ENCODE measurements at places on chromosomes 1 and 21.

GRCh38 chr1:152398812-152399698, 15.0 kb downstream of the CRNN start:
- no peak for DNase-seq

DNA sequence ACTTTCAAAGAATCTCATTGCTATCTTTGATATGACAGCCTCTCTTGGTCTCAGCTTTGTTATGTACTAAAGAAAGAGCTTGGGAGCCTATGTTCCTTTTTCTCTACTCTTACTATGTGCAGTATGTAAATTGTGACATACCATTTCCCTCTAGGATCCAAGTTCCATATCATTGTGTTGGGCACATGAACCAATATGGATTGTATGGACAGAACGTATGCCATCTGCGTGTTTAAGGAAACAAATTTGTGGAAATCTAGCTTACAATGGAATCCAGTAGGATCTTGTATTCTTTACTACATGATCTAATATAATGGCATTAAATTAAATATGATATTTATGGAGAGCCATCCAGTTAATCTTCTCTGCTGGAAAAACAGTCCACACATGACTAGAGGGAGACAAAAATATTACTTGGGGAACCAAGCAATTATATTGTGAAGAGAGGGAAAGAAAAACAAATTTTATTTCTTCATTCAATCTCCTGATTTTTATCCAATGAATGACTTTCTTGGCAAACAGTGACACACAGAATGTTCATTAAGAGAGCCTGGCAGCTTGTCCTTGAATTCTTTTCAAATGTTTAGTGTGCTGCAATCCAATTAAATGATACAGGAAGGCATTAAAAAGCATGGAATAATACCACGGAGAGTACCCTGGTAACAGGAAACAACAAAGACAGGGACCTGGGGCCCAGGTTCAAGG, 106.5 kb upstream of the DAB1 start:
- no peak for DNase-seq

- DNase-seq = no peak
Observed at GRCh38 chr1:226576601-226577000, 28.0 kb downstream of the STUM start.

- DNase-seq = peak; percentile 17
Observed at GRCh38 chr1:15056515-15057285, 96.8 kb upstream of the TMEM51 start.

DNA sequence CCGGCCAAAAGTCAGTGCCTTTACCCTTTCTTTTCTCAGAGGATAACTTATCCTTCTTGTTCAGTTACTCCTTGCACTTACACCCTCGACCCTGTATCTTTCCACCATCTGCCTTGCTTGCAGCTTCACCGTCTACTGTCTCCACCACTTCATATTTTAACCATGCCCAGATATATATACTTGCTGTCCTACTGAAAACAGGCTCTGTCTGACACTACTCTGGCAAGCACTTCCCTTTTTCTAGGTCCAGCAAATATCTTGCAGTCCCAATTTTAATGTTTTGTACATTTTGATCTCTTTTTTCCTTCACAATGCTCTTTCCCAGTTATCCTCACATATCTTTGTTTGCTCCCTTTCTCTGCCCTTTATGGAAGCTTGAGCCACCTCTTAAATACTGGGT, 308.6 kb downstream of the TPR start:
- DNase-seq = no peak

DNA sequence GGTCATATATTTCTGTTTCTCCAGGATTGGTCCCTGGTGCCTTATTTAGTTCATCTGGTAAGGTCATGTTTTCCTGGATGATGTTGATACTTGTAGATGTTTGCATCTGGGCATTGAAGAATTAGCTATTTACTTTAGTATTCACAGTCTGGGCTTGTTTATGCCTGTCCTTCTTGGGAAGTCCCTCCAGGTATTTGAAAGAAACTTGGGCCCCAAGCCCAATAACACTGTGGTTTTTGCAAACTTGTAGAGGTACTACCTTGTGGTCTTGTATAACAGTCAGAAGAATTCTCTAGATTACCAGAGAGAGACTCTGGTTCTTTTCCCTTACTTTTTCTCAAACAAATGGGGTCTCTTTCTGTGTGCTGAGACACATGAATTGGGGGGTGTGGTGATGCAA, 251.4 kb upstream of the B3GALT2 start:
- DNase-seq = no peak

DNA sequence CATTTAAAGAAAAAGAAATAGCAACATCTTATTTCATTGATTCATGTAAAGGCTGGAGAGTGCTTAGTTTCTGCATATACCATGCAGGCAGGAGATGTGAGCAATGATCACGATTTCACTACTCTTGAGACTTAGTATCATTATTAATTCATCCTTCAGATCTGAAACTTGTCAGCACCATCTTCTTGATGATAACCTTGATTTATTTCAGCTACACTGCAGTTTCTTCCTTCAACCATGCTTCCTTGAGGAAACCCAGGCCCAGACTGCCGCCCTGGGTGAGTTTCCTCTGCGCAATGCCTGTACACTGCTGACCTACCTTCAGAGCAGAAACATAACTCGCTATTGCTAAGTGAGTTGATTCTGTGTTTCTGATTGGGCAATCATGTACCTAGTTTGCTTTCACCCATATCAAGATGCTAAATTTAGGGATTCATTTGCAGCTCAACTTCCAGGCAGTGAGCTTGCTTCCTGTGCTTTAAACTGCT, 13.5 kb upstream of the BCL10 start:
- no peak for DNase-seq

GRCh38 chr1:33228935-33229487, 27.3 kb upstream of the ZNF362 start:
- peak; percentile 49 for DNase-seq

GRCh38 chr1:6907676-6908434, 122.6 kb downstream of the CAMTA1 start:
- DNase-seq = no peak

- DNase-seq = no peak
Observed at GRCh38 chr1:114745291-114745690, 12.5 kb downstream of the CSDE1 start.

DNA sequence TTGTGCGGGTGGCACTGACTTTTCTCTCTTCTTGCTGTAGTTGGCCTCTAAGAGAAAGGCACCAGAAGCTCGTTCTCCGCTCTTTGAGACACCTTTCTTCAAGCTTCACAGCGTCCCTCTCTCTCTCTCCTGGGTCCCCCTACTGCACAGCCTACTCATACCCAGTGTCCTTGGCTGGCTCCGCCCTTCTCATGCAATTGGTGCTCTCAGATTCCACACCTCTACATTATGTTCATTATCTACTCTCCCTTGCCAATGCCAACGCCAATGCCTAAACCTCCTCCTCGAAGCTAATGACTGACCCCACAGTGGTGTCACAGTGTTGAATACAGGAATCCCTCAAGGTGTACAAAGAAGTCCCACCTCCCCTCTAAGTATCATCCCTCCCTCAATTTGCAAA, 4.8 kb upstream of the DNAJC28 start:
- no peak for DNase-seq

- DNase-seq = no peak
Observed at GRCh38 chr1:154883919-154884868, 14.1 kb upstream of the KCNN3 start.

DNA sequence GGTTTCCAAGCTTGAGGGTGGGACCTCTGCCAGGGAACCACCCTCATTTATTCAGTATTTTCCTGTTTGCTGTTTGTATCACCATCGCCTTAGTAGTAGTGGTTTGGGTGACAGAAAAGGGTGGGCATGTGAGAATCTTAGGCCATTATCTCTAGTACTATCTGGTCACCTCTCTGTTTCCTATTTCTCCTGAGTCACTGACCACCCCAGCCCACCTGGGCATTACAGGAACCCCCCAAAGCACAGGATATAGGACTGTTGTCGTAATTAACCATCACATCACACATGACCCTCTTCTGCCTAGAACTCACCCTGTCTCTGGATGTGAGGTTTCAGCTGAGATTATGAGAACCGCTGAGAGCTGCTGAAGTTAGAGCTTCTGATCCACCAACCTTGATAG, 60.4 kb downstream of the IL23R start:
- DNase-seq = no peak

- DNase-seq = no peak
Observed at GRCh38 chr21:17726047-17726829, 92.9 kb downstream of the C21orf91 start.

DNA sequence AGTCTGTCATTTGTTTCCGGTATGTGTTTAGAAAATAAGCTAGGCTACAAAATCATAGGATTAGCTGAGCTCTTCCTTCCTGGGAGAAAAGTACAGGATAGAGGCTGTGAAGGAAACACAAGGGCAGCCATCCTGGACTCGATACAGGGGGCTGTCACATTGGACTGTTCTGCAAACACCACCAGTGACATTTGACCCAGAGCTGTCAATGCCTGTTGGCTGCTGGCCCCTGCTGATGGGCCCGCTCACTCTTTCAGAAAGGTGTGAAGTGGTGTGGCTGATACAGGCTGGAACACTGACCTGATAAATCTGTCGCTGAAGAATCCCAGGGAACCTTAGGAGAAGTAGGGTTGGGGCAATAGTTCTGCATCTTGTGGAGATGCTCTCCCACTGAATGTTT, 183.1 kb downstream of the RHOU start:
- DNase-seq = no peak

DNA sequence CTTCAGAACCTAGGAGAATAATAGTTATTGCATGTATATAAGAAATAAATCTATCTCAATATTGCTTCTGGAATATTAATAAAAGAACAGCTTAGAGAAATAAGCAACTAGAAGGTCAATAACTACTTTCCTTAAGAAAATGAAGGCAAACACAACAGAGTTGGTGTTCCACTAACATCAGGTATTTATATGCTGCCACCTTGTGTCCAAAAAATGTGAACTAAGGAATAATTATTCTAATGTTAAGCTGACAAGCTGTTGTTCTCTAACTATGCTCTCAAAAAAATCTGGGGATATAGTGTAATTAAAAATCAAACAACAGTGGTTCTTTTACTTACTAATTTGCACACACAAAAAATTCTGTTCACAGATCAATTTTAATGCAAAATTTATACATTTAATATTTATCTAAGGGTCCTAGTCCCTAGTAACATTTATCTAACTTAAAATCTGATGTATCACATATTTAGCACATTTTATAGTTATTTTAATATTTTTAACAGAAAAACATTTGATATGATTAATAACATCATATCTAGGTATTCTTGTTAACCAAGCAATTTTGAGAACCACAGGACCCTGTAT, 39.6 kb downstream of the UCHL5 start:
- peak; percentile 33 for DNase-seq

GRCh38 chr1:2819831-2820730, 18.6 kb upstream of the TTC34 start:
- DNase-seq = no peak

DNA sequence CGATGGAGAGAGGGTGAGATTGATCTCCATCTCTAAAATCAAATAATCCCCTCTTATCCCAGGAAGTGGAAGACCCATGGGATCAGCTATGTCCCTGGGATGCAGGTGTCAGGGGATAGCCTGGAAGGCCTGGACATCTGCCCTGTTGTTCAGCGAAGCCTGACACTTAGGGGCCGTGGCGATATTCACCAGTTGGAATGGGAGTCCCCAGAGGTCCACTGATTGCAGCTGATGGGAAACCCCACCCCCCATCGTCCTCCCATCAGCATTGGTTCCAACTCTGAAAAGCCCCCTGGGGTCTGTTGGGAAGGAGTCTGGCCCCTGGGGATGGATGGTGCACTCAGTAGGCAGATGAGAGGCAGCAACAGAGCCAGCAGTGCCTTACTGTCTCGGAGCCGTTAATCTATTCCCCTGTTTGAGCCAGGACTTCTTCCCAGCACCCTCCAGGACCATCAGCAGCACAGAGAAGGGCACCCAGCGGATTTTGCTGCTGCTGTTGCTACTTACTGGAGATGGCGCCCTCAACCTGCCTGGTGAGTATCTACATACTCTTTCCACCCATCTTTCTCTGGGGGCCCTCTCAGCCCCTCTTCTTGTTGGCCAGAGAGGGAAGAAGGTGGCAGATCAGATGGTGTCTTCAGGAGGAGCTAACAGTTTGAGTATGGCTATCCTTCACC, 13.4 kb downstream of the CATSPER4 start:
- no peak for DNase-seq

GRCh38 chr1:169363046-169363730, 4.4 kb downstream of the NME7 start:
- peak; percentile 41 for DNase-seq

DNA sequence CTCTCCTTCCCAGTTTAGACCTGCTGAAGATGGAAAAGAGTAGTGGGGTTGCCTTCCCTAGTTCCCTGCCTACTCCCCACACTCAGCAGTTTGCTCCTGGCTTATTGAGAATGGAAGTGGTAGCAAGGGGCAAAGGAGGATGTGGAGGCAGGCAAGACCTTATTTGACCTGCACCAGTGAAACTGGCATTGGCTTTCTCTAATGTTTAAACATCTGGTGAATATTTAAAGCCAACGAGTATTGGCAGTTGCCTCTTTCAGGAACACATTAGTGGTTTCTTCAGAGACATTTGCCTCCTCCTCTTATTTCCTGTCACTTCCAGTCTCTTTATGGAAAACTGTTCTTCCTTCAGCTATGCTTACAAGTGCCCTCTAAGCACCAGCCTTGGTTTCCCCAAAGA, 62.4 kb upstream of the VAV3 start:
- DNase-seq = no peak

DNA sequence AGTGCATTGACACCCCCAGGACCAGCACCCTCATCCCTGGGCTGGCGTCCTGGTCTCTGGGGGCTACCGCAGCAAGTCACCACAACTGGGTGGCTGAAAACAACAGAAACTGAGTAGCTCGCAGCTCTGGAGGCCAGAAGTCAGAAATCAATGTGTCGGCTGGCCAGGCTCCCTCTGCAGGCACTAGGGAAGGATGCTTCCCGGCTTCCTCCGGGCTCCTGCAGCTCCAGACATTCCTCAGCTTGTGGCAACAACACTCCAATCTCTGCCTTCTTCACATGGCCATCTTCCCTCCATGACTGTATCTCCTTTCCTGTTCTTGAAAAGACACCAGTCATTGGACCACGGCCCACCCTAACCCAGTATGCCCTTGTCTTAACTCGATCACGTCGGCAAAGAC, 224.2 kb downstream of the NPHP4 start:
- no peak for DNase-seq

- DNase-seq = no peak
Observed at GRCh38 chr1:108665067-108665466, 4.2 kb upstream of the HENMT1 start.

DNA sequence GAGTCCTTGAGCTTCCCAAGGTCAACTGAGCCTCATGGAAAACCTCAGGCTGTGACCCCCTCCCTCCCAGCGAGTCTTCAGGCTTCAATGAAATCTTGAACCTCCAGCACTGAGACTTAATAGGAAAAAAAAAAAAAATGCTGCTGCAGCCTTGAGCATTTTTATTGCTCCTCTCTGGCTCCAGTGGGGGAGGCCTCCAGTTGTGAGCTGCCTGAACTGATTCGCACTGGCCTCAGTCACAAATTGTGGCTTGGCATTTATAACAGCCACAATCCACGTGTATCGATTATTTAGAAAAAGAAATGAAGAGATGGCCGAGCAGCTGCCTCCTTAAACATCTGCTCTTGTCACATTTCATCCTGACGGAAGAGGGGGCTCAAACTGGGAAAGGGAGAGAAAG, 173.0 kb downstream of the PRDM2 start:
- no peak for DNase-seq

- no peak for DNase-seq
Observed at GRCh38 chr1:169392406-169392805, 24.4 kb downstream of the BLZF1 start.

- no peak for DNase-seq
Observed at GRCh38 chr1:17624611-17625233, 85.2 kb downstream of the ARHGEF10L start.

- no peak for DNase-seq
Observed at GRCh38 chr1:85180869-85181268, 19.9 kb downstream of the SYDE2 start.

GRCh38 chr1:2533365-2533764, 3.3 kb upstream of the HES5 start:
- no peak for DNase-seq

- no peak for DNase-seq
Observed at GRCh38 chr1:58094221-58094620, 452.3 kb downstream of the OMA1 start.

Measured in HTR-8/SVneo (cell line).